ENCODE measurements at places on chromosomes 4 and X.

GRCh38 chr4:133148690-133149363 is at the start of gene PCDH10:
TSS of gene PCDH10 (plus strand) at chr4:133149294. CDS start at chr4:133150141, 847 bp downstream.
- DNase-seq: peak; percentile 97

DNA sequence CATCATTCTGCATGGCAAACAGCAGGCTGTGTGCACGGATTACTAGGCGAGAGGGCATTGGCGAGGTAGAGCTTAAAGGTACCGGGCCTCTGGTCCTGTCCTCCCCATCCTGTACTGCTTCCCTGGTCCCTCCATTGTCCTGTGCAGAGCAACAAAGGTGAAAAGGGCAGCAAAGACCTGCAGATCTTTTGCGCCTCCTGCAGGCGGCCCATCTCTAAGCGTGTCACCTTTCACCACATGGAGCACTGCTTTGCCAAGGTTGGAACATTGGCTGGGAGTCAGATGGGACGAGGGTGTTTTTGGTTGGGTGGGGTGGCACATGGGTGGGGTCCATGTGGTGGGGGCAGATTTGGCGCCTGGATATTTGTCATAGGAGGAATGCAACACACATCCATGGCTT is 64.7 kb upstream of the UXT start:
- no peak for DNase-seq

DNA sequence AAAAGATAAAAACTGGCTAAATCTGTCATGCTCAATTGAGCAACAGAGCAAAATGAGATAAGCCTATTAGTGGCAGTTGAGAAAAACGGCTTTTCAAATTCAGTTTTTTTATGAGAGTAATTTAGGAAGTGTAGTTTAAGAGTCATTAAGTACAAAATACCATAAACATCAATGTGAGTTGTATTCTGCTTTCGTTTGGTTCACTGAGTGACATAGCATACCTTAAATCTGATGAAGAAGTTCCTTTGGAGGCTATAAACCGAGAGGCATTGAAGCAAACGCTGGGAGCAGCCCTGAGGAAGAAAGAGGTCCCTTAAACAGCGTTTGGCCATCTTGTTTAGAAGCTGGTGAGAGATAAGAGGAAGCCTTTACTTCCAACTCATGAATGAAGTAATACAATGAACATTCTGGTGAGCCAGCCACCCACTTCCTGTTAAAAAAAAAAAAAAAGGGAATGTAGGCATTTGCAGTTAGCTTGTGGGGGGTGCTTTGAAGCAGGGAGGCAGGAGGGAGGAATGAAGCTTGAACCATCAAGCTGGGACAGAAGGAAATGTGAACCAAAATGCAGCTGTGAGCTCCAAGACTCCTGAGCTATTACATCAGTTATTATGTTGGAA is 132.3 kb downstream of the ZNF330 start:
- peak; percentile 24 for DNase-seq

DNA sequence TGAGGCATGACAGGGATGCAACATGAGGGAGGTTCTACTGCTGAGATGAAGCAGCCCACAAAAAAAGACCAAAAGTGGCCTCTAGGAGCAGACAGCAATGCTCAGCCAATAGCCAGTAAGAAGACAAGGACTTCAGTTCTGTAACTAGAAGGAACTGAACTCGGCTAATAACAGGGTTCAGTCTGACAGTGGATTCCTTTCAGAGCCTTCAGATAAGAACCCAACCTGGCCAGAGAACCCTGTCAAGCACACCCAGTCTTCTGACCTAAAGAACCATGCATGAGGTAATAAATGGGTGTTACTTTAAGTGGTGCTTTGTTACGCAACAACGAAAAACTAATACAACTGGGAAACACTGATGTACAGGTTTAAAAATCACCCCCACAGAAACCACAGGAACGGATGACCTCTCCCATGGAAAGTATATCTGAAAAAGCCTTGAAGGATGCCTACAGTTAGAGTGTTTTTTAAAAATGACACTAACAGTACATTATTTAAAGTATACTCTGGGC is 94.6 kb downstream of the PAPSS1 start:
- no peak for DNase-seq

- no peak for DNase-seq
These were observed 19.4 kb upstream of the CPLX1 start for GRCh38 chr4:845233-845835.

DNA sequence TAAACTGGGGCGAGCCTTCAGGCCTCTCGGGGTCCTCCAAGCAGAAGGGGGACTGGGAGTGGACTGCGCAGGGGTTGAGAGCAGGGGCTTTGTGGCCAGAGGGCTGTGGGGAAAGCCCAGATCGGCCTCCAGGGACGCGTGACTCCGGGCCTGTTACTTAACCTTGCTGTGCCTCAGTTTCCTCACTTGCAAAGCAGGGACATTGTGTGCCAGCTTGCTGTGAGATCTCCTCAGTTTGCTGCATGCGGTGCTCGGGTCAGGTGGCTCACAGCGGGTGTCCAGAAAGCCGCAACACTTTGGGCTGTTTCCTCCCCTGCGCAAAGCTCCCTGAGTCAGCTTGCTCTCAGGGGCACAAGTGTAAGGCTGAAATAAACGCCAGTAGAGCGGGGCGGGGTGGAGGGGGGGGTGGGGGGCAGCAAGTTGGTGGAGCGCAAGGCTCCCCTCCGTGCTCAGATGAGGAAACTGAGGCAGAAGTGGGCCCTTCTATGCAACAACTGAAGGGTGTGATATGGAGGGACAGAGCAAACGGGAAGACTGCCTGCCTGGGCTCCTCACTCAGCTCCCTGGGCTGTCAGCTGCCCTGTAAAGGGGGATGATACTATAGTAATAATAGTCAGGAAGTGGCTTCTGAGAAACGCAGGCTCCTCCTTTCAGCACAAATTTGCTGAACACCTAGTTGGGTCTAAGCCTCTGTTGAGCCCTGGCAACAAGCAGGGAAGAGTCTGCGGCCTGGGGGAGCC is 101.0 kb downstream of the HMX1 start:
- DNase-seq: no peak

- peak; percentile 67 for DNase-seq
These were observed 64.5 kb downstream of the SMC1A start for GRCh38 chrX:53357799-53358530.

DNA sequence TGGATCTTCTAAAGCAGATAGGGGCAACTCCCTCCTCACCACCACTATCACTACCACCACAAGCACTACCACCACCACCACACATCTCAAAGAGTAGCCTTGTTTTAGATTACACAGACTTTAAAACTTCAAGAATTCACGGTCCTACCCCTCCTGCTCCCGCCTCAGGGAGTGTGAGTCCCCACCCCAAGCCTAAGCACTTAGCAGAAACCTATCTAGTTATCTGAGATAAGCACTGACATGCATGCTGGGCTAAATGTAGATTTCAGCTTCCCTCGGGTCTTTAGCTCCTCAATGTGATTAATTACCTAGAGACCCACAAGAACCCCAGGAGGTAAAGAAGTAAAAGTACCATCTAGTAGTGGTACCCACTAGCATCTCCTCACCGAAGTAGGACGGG is 775 bp downstream of the AMOT start:
- no peak for DNase-seq

DNA sequence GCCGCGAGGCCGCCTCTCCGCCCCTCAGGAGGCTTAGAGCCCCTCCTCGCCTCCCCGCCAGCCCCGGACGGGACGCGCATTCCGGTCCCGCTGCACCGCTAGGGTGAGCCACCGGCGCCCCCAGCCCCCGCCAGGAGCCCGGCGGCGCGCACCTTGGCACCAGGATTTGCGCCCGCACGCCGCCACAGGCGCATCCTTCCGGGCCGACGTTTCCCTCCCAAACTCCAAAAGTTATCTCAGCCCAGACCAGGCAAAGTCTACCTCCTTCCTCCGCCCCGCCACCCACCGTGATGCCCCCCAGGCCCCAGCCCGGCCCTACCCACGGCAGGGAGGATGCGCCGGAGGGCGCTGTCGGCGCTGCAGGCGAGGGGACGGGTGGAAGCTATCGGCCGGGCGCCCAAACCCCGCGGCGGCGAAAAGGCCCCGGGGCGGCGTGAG is 538 bp downstream of the SCML2 start:
- DNase-seq: peak; percentile 34

GRCh38 chr4:182741914-182742313 is 175.3 kb downstream of the DCTD start:
- DNase-seq: no peak

DNA sequence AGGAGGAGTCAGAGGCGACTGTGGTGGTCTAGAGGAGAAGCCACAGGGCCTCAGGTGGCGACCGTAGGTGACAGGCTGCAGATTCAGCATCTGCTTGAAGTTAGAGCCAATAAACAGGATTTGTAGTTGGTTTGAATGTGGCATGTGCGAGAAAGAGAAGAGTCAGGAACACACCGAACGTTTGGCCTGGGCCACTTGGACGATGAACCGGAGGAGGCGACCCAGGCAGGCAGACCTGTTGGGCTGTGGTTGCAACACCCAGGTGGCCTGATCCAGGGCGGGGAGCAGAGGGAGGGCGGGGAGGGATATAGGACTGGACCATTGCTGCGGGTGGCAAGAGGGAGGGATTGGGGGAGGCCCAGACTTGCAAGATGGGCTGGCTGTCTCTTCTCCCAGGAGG is 10.0 kb upstream of the PSAPL1 start:
- DNase-seq: no peak

GRCh38 chrX:63930140-63930539 is 145.1 kb upstream of the ARHGEF9 start:
- DNase-seq: no peak

DNA sequence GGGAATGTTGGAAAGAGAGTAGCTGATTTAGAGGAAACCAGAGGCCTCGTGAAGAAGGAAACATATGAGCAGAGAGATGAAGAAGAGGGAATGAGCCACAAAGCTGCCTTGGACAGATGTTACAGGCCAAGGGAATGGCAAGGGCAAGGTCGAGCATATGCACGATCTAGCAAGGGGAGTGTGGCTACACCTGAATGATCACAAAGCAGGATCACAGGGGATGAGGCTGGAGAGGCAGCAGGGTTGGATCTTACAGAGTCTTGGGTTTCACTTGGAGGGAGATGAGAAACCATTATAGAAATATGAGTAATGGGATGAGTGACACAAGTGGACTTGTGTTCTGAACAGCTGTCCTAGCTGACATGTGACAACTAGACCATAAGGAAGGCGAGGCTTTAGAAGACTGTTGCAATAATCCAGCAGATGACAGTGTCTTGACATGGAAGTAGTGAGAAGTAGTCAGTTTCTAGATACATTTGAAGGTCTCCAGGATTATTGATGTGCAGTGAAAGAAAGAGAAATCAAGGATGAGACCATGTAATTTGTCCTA is 58.7 kb downstream of the RASGEF1B start:
- no peak for DNase-seq

GRCh38 chrX:46279214-46279924 is 265.9 kb downstream of the ZNF674 start:
- DNase-seq: no peak

DNA sequence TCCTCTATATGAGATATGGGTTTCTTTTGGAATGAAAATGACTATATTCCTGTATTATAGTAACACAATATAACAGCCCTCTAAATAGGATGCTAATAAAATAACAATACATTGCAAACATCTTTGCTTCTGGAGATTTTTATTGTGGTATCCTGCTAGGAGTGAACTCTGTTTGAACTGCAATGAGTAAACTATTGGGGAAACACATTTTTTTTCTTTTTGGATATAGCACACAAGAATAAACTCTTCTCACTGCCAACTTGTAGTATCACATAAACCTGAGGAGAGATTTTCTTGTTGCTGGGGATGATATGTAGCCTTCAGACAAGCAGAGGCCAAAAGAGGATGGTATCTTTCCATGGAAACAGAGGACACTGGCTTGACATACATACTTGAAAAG is 238.2 kb downstream of the C4orf33 start:
- no peak for DNase-seq

DNA sequence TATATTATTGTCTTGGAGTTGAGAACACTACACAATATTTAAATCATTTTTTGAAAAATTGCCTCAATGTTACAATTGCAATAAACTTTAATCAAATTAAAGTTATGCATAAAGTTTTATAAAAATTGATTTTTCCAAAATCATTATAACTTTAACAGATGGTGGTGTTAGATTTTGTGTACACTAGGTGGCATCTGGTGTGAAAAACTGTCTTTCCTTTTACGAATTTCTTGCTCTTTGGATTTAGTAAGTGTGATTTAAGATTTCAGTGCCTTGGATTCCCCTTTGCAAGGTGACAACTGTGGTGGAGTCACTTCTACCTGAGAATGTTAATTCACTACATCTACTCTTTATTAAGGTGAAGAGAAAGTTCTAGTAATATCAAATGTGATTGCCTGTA is 91.6 kb downstream of the AREG start:
- DNase-seq: no peak

- no peak for DNase-seq
These were observed 60.4 kb downstream of the CLCN4 start for GRCh38 chrX:10217198-10217597.

GRCh38 chr4:120714417-120715010 is 208.0 kb downstream of the PRDM5 start:
- DNase-seq: no peak

DNA sequence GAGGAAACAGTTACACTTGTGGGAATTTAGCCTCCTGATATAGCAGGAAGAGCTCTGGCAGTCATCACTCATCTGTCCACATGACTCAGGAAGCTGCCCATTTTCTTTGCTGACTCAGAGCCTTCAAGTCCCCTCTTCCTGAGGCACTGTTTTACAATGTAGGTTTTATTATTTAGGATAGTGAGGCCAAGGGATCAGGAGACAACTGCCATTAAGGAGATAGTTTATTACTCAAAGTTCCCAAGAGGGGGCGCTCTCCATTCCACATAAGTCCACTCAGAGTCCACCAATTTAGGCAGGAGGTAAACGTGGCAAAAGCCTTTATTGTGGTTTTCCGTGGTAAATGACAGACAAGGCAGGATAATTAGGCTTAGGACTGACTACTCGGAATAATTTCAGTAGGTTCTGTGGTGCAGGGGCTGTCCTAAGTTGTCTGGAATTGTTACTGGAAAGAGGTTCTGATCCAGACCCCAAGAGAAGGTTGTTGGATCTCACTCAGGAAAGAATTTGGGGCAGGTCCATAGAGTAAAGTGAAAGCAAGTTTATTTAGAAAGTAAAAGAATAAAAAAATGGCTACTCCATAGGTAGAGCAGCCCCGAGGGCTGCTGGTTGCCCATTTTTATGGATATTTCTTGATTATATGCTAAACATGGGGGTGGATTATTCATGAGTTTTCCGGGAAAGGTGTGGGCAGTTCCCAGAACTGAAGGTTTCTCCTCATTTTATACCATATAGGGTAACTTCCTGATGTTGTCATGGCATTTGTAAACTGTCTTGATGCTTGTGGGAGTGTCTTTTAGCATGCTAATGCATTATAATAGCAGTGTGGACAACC is 96.0 kb upstream of the RAB40AL start:
- DNase-seq: no peak

All from femur (tissue), 1 donor.